Kidney glomerular epithelial cell (primary cell): ENCODE measurements at places on chromosomes 11 and 22.
A peak's percentile ranks its signal among the peaks of the same experiment; 100 is the strongest.

GRCh38 chr11:65290448-65291165 is 24.1 kb upstream of the CDC42EP2 start:
- no peak for DNase-seq

DNA sequence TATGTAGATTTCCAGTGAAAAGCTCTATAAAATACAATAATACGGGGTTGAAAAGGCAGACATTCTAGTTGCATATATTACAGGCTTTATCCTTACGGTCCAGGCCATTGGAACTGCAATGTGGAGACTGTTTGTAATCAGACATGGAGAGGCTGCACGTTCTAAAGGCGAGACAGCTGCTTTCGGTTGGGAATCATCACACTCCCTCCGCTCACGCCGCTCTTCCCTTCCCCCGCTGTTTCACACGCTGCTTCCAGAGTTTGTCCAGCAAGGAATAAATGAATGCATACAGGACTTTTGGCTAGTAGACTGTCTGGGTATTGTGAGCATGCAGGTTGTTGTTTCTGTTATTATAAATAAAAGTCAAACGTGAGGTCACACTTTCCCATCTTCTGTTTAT is 13.5 kb upstream of the EFCAB6 start:
- no peak for DNase-seq

DNA sequence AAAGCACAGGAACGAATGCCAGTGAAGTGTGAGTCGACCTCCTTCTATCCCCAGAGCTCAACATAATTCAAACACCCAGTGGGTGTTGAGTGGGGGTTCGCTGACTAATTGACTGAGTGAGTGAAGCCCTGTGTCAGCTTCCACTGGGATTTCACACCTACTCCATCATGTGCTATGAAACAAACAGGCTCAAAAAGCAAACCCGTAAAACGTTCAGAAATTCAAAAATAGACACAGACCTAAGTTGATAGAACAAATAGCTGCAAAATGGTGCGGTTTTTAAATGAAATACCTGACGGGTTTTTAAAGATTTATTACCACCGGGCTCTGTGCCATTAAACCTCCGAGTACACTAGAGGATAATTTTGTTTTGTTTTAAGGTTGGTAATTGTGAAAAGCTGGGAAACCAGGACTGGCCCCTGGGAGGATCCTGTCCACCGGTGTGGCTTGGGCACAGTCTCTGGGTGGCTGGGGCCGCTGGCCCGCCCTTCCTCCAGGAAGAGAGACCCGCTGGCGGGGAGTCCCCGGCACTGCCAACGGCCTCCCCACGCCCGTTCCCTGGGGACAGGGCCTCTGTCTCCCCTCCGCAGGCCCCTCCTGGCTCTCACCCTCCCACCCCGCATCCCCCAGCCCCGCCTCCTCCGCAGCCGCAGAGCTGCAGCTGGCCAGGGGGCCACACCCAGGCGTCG is 13.6 kb downstream of the KCNJ5 start:
- no peak for DNase-seq

DNA sequence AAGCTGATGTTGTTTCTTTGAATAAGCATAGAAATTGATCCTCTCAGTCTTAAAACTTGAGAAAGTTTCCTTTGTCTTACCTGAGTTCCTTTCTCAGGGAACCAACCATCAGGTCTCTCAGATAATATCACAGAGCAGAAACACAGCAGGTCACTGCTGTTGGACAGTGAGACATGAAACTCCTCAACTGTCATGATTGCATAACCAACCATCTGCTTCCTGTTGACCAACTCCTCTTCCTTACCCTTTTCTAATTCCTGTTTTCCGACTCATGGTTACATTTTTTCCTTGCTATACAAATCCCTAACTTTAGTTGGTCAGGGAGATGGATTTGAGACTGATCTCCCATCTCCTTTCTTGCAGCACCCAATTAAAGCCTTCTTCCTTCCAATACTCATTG is 845.3 kb downstream of the FAM181B start:
- DNase-seq = no peak

DNA sequence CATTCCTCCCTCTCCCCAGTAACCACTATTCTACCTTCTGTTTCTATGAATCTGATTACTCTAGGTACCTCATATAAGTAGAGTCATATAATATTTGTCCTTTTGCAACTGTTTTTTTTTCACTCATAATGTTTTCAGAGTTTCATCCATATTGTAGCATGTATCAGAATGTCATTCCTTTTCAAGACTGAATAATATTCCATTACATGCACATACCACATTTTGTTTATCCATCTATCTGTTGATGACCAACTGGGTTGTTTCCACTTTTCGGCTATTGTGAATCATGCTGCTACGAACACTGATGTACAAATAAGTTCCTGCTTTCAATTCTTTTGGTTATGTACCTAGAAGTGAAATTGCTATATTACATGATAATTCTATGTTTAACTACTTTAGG is 40.7 kb downstream of the MRE11 start:
- no peak for DNase-seq

GRCh38 chr22:48864748-48865147 is 962.9 kb downstream of the BRD1 start:
- DNase-seq = no peak

DNA sequence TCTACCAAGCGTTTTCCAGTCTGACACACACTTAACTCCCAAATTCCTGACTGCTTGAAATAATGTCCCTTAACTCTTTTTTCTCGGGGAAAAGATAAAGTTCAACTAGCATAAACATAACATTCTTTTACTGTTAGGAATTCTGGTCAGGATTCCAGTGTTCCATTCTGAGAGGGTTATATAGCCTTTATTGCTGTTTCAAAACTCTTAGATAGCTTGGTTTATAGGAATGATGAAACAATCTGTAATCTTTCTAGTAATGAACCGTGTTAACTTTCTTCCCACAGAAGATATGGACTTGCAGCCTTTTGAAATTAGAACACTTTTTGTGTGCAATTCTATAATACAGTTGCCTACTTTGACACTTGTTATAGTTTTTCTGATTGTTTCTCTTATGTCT is 8.6 kb downstream of the REXO2 start:
- DNase-seq = no peak

DNA sequence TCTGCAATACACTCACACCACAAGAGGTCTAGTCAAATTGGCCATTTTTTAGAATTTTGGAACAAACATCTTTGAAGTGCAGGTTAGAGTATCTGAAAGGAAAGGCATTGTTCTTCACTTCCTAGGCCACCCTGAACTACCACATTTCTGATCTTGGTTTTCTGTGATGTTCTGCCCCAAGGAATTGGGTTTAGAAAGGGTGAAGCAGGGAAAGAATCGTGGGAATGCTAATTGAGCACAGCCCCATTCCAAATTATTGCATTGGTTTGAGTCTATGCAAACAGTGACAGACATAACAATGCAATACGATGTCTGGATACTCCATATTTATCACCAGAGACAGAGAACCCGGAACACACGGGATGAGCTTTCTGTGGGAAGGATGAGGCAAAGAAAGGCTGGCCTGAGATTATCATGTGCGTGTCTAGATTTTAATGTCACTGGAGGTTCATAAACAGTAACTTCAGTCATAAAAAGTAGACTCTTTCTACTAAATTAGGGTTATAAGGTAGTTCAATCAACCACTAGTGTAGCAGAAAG is 195.3 kb upstream of the BLID start:
- DNase-seq = no peak

- DNase-seq = no peak
Observed at GRCh38 chr11:57476757-57477506, 16.6 kb downstream of the RTN4RL2 start.

- no peak for DNase-seq
Observed at GRCh38 chr11:114386545-114386944, 13.8 kb downstream of the C11orf71 start.

DNA sequence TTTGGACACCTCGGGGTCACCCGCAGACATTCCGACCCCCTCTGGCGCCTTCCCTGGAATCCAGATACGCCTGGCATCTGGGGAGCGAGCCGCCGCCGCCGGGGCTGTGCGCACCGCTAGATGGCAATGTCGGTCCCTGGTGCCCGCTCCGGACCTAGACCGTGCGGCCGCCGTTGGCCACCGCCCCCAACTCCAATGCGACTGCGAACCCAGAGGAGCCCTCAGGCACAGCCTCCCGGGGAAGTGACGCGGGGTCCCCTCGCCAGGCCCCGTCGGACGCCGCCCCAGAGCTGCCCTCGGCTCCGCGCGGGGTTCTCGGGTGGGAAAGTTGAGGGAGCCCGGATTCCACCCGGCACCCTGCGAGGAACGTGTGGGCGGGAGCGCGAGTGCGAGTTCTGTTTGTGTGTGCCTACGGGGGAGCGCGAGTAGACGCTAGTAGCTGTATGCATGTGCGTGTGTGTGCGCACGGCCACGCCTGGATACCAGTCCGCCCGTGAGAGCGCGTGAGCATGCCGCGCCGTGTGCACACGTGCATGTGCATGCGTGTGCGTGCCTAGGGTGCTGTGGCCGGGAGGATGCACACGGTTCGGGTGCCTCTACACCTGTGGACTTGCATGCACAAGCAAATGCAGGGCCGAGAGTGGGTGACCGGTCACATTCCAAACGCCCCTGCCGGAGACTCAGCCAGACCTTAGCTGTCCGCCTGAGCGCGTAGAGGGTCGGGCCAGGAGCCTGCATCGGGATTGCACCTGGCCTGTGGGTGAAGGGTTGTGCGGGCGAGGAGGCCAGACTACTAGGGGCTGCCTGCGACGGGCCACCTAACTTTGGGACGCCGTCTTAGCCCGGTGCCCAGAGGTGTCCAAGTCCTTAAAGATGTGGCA is 1.9 kb downstream of the CHRM4 start:
- DNase-seq = peak; percentile 59

- DNase-seq = no peak
Observed at GRCh38 chr11:64583296-64584262, 7.4 kb upstream of the SLC22A12 start.

- no peak for DNase-seq
Observed at GRCh38 chr11:79458709-79459108, 17.9 kb upstream of the TENM4 start.

DNA sequence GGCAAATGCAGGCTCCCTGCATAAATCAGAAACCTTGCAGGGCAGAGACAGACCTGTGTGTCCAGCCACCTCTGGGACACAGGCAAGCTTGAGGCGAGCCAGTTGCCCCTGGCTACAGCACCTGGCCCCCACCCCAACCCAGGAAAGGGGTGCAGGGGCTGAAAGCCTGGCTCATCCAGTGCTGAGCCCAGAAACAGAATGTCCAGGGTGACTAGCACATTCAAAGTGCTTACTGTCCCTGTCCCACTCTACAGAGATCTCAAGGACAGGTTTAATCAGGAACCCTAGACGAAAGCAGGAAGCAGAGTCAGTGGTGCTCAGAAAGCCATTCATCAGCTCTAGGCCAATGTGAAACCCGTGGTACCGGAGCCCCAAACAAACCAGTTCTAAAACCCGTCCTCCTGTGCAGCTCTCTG is 31.9 kb downstream of the PLEKHA7 start:
- no peak for DNase-seq

DNA sequence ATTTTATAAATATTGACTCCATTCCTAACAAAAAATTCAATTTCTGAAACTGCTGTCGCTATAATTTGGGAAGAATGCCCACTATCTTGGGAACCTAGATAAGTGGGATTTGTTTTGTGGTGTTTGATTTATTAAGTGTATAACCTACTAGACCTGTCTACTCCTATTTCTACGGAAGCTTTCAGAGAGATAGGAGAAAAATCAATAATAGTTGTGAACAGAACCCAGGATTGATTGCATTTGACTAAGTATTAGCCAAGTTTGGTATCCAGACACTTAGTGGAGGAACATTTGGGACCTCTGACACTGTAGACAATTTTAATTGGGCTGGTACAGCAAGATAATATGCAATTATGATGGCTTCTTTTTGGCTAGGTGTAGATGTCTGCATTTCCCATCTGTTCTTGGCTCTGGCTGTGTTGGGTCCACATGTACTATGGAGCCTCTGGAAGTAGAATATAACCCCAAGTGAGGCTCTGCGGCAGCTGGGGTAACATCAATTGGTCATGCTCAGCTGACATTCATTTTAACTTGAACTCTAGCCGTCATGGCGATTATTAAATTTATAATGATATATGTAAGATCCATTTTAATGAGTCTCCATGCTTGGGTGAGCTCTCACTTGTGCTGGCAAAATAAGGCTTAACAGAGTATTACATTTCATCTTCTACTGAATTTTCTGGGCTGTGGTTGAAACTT is 111.5 kb upstream of the E2F8 start:
- no peak for DNase-seq

GRCh38 chr11:8178297-8178696 is 9.5 kb upstream of the RIC3 start:
- DNase-seq = no peak

GRCh38 chr11:113817162-113817561 is 37.6 kb downstream of the CLDN25 start:
- DNase-seq = no peak

DNA sequence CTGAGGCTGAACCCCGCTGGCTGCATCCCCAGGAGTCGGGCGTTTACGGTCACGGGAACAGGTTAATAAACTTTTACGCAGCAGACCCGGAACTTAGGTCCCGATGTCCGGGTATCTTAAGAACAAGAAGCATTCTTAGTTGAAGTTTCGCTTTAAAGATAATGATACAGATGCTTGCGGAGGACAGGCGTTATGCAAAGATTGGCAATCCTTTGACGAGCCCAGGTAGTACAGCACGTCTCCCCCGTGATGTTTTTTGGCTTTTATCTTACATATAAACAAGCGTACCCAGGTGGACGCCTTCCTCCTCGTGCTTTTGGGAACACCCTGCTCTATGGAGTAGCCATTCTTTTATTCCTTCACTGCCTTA is 871 bp upstream of the TOLLIP start:
- no peak for DNase-seq
